ENCODE measurements at places on chromosomes 7 and 10.

GRCh38 chr7:76358481-76359110 lies at the start of gene YWHAG:
YWHAG (minus strand) TSS chr7:76358991; CDS start chr7:76358808, 183 bp downstream.
- peak; percentile 96 for DNase-seq

- DNase-seq: no peak
Measured at GRCh38 chr10:55311848-55312635, 511.0 kb upstream of the PCDH15 start.

DNA sequence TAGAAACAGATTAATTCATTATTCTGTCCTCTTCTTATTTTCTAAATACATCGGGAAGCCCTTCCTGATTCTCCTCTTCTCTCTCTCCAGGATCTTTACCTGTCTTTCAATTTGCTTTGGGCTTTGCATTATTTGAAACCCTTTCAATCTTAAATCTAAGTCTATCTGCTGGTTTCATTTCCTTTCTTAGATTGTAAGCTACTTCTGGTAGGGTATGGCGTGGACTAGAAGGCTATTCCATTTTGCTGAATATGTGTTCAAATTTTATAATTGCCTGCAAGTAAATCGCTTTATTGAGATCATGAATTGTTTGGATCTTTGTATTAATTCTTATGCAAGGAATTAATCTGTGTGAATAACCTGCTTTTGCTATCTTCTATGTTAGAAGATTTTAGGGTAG lies 11.1 kb downstream of the STAM start:
- no peak for DNase-seq

DNA sequence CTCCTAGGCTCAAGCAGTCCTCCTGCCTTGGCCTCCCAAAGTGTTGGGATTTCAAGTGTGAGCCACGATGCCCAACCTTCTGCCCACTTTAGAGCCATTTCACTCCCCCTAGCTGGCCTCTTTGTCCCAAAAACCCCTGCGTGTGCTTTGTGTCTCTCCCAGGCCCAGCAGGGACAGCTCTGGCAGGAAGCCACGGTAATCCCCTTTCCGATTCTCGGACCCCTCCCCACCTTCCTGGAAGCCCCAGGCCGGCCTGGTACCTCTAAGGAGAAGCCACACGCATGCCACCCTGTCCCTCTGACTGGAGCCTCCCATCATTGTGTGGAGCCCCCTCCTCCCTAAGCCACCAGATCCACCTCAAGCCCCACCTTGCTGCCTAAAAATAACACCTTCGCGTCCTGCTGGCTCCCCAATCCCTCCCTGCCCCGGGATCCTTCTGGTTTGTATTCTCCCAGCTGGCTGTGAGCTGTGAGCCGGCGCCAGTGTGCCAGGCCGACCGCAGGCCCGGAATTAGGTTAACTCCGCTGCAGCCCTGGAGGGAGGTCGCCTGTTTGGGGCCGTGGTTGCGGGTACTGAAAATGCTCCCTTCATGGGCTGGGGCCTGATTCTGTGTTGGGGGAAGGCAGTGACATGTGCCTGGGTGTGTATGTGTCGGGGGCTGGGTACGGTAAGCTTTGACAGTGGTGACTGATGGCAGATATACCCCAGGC lies 16.4 kb upstream of the SRRM3 start:
- no peak for DNase-seq

All from GM12865 (cell line).